T-helper 2 cell treated with Interferon-gamma antibody and Interleukin-4, amounts not matched to agents 5 μg/mL and 100 μg/mL, for 36 hours (primary cell): ENCODE measurements at places on chromosomes 2 and 18.

DNA sequence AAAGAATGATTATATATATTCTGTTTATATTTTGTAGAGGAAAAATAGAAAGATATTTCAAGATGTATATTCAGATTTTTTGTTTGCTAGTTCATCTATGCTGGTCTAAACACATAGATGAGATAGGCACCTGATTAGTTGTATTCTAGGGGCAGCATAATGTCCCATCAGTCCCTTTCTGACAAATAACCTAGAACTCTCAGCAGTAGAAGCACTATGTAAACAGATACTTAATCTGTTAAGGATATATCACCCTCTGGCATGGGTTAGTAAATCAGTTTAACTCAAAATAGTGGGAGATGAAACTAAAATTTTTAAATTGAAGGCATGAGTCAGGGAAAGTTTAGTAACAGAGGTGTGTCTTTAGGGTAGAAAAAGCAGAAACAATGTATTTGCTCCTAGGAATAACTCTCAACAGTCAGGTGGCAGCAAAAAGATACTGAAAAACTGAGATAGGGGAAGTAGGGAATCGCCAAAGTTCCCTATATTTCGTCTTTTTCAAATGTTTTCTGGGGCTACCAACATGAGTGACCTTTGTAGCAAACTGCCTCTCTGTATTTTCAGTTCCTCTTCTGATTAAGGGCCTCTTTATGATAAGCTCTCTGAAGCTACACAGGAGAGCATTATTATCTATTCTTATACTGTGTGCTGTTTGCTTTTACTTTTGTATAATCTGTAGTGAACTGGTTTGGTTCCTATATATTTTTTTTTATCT is 5.7 kb downstream of the PPP1R1C start:
- no peak overlapping the region for H3K27ac ChIP-seq
- no peaks in the 10 kb centered on the region for H3K4me1 ChIP-seq
- H3K4me3 ChIP-seq: no peak overlapping the region
- H3K36me3 ChIP-seq: no peaks in the 10 kb centered on the region
- H3K27me3 ChIP-seq: peaks cover 5% of the 10 kb centered on the region
- no peak for DNase-seq

- H3K4me3 ChIP-seq: no peak overlapping the region
- peaks cover 8% of the 10 kb centered on the region for H3K4me1 ChIP-seq
- H3K36me3 ChIP-seq: no peaks in the 10 kb centered on the region
- no peak for DNase-seq
- no peak overlapping the region for H3K27ac ChIP-seq
- peaks cover 14% of the 10 kb centered on the region for H3K27me3 ChIP-seq
These were observed 98.2 kb downstream of the PDCL3 start for GRCh38 chr2:100660851-100661584.

- H3K36me3 ChIP-seq: peaks cover 2% of the 10 kb centered on the region
- H3K27me3 ChIP-seq: no peaks in the 10 kb centered on the region
- no peaks in the 10 kb centered on the region for H3K4me1 ChIP-seq
- no peak overlapping the region for H3K27ac ChIP-seq
These were observed 102.9 kb upstream of the ALPP start for GRCh38 chr2:232275670-232276069.

- H3K27me3 ChIP-seq: no peaks in the 10 kb centered on the region
- no peaks in the 10 kb centered on the region for H3K36me3 ChIP-seq
- no peak overlapping the region for H3K4me3 ChIP-seq
- H3K27ac ChIP-seq: no peak overlapping the region
These were observed 77.0 kb upstream of the SPOPL start for GRCh38 chr2:138424436-138425140.

DNA sequence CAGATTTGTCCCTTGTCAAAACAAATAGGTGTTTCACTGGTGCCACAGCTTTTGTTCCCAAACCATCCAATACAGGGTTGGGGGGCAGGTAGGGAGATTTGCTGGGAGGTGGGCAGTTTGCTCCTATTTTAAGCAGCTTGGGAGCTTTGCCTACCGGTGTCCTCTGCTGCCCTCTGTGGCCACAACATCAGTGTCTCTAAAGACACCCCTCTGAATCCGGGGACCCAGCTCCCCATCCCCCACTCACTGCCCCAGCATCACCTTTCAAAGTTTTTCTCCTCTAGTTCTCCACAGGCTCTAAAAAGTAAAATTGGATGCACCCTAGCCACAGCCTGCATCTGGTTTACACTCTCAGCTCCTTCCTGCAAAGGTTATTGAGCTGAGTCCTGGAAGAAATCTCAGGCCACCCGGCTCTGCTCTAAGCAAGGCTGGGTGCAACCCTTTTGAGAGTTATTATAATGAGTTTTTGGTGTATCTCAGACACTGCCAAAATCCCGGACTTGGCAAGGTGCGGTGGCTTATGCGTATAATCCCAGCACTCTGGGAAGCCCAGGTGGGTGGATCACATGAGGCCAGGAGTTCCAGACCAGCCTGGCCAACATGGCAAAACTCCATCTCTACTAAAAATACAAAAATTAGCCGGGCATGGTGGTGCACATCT is 2.9 kb upstream of the EPAS1 start:
- no peak overlapping the region for H3K4me3 ChIP-seq
- H3K4me1 ChIP-seq: peaks cover 20% of the 10 kb centered on the region
- H3K27ac ChIP-seq: no peak overlapping the region
- peaks cover 2% of the 10 kb centered on the region for H3K36me3 ChIP-seq

- H3K27ac ChIP-seq: no peak overlapping the region
- no peak overlapping the region for H3K4me3 ChIP-seq
- no peaks in the 10 kb centered on the region for H3K36me3 ChIP-seq
- H3K4me1 ChIP-seq: peaks cover 3% of the 10 kb centered on the region
These were observed 1.9 kb upstream of the ITGB6 start for GRCh38 chr2:160201849-160202539.

DNA sequence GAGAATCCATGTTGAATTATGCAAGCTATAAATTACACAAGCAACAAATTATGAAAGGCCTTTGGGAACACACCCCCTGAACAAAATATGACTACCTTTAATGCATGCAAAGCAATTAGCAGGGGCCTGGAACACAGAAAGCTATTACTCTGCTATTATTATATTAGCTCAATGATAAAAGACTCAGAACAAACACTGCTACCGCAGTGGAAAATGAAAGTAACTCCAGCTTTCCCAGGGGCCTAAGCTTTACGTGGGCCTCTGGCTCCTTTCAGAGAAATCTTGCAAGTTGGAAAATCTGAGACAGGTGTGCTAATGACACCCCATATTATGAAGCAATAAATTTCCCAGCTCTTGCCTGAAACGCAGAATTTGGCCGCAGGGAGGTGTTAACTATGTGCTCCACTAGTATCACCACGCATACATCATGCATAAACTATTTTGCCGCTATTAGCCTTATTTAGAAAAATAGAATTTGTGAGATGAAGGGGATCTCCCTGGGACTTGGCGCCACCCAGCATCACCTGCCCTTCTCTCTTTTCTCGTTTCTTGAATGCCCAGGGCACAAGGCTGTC is 321.6 kb upstream of the LYPD1 start:
- H3K4me3 ChIP-seq: no peak overlapping the region
- no peaks in the 10 kb centered on the region for H3K4me1 ChIP-seq
- H3K27ac ChIP-seq: no peak overlapping the region

DNA sequence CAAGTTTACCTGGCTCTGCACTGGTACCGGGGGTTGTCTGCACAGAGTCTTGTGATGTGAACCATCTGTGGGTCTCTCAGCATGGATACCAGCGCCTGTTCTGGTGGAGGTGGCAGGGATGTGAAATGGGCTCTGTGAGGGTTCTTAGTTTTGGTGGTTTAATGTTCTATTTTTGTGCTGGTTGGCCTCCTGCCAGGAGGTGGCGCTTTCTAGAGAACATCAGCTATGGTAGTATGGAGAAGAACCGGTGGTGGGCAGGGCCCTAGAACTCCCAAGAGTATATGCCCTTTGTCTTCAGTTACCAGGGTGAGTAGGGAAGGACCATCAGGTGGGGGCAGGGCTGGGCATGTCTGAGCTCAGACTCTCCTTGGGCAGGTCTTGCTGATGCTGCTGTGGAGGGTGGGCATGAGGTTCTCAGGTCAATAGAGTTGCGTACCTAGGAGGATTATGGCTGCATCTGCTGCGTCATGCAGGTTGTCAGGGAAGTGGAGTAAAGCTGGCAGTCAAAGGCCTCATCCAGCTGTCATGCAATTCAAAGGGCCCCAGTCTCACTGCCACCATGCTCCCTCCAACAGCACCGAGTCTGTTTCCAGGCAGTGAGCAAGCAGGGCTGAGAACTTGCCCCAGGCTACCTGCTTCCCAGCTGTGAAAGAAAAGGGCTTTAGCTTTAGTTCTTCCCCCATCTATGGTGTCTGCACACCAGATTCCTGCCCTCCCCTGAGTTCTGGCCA is 278.0 kb downstream of the METTL4 start:
- DNase-seq: no peak
- no peaks in the 10 kb centered on the region for H3K36me3 ChIP-seq

DNA sequence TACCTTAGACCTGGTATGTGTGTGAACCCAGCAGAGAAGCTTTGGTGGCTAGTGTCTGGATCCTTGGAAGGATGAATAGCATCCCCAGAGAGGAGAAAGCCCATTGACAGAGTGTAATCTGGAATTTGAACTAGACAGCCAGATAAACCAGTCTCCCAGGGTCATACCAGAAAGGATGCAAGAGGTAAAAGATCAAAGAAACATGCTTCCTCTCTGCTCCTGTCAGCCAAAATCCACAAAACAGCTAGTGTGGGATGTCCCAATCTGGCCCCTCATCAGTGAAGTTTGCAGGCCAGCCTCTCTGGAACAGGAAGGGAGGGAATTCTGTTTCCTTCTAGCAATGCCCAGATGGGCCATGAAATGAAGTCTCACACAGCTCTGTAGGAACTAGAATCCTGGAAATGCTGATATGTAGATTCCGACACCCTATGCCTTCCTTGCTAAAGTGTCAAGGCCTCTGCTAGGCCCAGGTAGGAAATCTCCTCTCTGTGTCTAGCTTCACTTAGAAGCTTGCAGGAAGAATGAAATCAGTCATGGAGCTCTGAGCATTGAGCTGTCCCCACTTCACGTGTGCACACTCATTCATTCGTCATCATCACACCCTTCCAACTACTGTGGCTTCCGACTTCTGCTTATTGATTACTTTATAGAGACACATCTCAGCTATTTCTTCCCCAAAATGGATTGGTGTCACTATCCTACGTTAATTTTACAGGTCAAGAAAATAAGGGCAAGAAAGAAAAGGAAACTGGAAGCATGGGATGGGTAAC is 38.0 kb downstream of the EVA1A start:
- peaks cover 13% of the 10 kb centered on the region for H3K27me3 ChIP-seq
- H3K36me3 ChIP-seq: no peaks in the 10 kb centered on the region
- no peak overlapping the region for H3K4me3 ChIP-seq
- DNase-seq: no peak

DNA sequence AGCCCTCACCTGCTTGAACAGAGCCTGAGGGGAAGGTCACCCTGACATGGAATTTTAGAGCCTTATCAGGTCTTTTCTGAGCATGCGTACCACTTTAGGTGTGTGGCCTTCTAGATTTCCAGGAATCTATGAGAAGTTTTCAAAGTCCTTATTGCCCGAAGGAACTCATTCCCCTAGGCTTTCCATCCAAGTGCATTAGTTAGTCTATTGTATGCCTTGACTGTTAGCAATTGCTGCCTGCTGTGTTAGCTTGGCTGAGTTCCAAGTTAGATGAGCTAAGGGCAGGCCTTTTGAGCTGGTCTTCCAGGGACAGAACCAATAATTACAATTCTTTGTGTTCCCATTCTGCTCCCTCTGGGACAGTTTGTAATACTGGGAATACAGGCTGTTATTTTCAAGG is 30.8 kb upstream of the PUM2 start:
- H3K27me3 ChIP-seq: peaks cover 12% of the 10 kb centered on the region
- H3K36me3 ChIP-seq: no peaks in the 10 kb centered on the region
- peaks cover 3% of the 10 kb centered on the region for H3K4me1 ChIP-seq
- no peak for DNase-seq
